Activated naive CD4-positive, alpha-beta T cell treated with anti-CD3 and anti-CD28 coated beads for 36 hours (primary cell): ENCODE measurements at places on chromosomes 12 and 14. TPM values are rescaled to one million over a fixed set of nuclear protein-coding genes. Genes with fewer than 3 reads are reported as not detected.

The ANKRD52 gene
- total RNA-seq: 25.6 TPM

The CCDC175 gene
- total RNA-seq: not detected

The KLRC4 gene
- total RNA-seq: not detected

The CLEC1A gene
- total RNA-seq: not detected

The METAP2 gene
- total RNA-seq: 110 TPM

The MORN3 gene
- 2.9 TPM for total RNA-seq

The GPRC5A gene
- 0.24 TPM for total RNA-seq

The FAIM2 gene
- 0.42 TPM for total RNA-seq

The SAMD4A gene
- 4.9 TPM for total RNA-seq

The ALDH6A1 gene
- 25.3 TPM for total RNA-seq

The PTPRB gene
- not detected for total RNA-seq

The CTDSP2 gene
- total RNA-seq: 94.6 TPM

The SLC35E3 gene
- total RNA-seq: 2.8 TPM

The SLC17A8 gene
- total RNA-seq: not detected

The TAS2R7 gene
- total RNA-seq: not detected

The TGFB3 gene
- total RNA-seq: 3.6 TPM

The SETD1B gene
- 8.2 TPM for total RNA-seq

The LBHD2 gene
- not detected for total RNA-seq

The TPPP2 gene
- not detected for total RNA-seq

The A2ML1 gene
- total RNA-seq: not detected

The GRIP1 gene
- 1.2 TPM for total RNA-seq

The DNAAF2 gene
- total RNA-seq: 5.5 TPM

The KRT3 gene
- total RNA-seq: not detected

The PLA2G1B gene
- not detected for total RNA-seq

The AGAP2 gene
- total RNA-seq: 28.0 TPM

The FAM186B gene
- total RNA-seq: not detected

The NFE2 gene
- not detected for total RNA-seq

The MED13L gene
- 46.0 TPM for total RNA-seq

The KSR2 gene
- not detected for total RNA-seq

The TAS2R46 gene
- total RNA-seq: 0.27 TPM

The KRT6A gene
- total RNA-seq: not detected

The MAP4K5 gene
- 10.2 TPM for total RNA-seq

The RDH12 gene
- not detected for total RNA-seq

The PTPRQ gene
- not detected for total RNA-seq
